ENCODE measurements at places on chromosomes 7 and 10. TPM values are rescaled to one million over a fixed set of nuclear protein-coding genes. Genes with fewer than 3 reads are reported as not detected.

The ZNF33B gene
- 32.7 TPM for polyA plus RNA-seq

The TMEM236 gene
- 0.12 TPM for polyA plus RNA-seq

The SUN3 gene
- not detected for polyA plus RNA-seq

The GIMAP6 gene
- polyA plus RNA-seq = 16.5 TPM

The PODXL gene
- 56.5 TPM for polyA plus RNA-seq

The KAZALD1 gene
- polyA plus RNA-seq = 1.9 TPM

The KCNH2 gene
- 3.0 TPM for polyA plus RNA-seq

The LLCFC1 gene
- not detected for polyA plus RNA-seq

The CYP2W1 gene
- not detected for polyA plus RNA-seq

The CPSF4 gene
- 10.7 TPM for polyA plus RNA-seq

The AUTS2 gene
- 18.3 TPM for polyA plus RNA-seq

The ADAM12 gene
- polyA plus RNA-seq = 10.2 TPM

The IL2RA gene
- 5.2 TPM for polyA plus RNA-seq

The PKD1L1 gene
- 0.13 TPM for polyA plus RNA-seq

The TMEM229A gene
- 1.8 TPM for polyA plus RNA-seq

The AQP1 gene
- polyA plus RNA-seq = 91.0 TPM

The FGL2 gene
- polyA plus RNA-seq = 4.9 TPM

The SPDYE11 gene
- 0.11 TPM for polyA plus RNA-seq

The ASIC3 gene
- 1.0 TPM for polyA plus RNA-seq

The MYL10 gene
- polyA plus RNA-seq = not detected

The PCDH15 gene
- polyA plus RNA-seq = 0.02 TPM

The TSPAN13 gene
- polyA plus RNA-seq = 4.2 TPM

The CDC14C gene
- not detected for polyA plus RNA-seq

The SOSTDC1 gene
- 0.12 TPM for polyA plus RNA-seq

The ITGB8 gene
- 4.4 TPM for polyA plus RNA-seq

The OR2A1 gene
- 0.16 TPM for polyA plus RNA-seq

The CTNNA3 gene
- polyA plus RNA-seq = 1.9 TPM

The CAV1 gene
- polyA plus RNA-seq = 150 TPM

The HDAC9 gene
- 2.2 TPM for polyA plus RNA-seq

The MYO1G gene
- polyA plus RNA-seq = 1.1 TPM

The SPDYE6 gene
- not detected for polyA plus RNA-seq

The C10orf62 gene
- polyA plus RNA-seq = not detected

The PNLIPRP2 gene
- 0.37 TPM for polyA plus RNA-seq

The NME8 gene
- polyA plus RNA-seq = not detected

The EPHA1 gene
- 0.45 TPM for polyA plus RNA-seq

The CREM gene
- polyA plus RNA-seq = 31.3 TPM

The RTKN2 gene
- 0.28 TPM for polyA plus RNA-seq

The AKR1C1 gene
- 11.7 TPM for polyA plus RNA-seq

The MMP21 gene
- 0.56 TPM for polyA plus RNA-seq

The RPA3 gene
- polyA plus RNA-seq = 16.8 TPM

Measured in ovary (tissue), 10 donors.